ENCODE measurements at places on chromosomes 13 and 19.

DNA sequence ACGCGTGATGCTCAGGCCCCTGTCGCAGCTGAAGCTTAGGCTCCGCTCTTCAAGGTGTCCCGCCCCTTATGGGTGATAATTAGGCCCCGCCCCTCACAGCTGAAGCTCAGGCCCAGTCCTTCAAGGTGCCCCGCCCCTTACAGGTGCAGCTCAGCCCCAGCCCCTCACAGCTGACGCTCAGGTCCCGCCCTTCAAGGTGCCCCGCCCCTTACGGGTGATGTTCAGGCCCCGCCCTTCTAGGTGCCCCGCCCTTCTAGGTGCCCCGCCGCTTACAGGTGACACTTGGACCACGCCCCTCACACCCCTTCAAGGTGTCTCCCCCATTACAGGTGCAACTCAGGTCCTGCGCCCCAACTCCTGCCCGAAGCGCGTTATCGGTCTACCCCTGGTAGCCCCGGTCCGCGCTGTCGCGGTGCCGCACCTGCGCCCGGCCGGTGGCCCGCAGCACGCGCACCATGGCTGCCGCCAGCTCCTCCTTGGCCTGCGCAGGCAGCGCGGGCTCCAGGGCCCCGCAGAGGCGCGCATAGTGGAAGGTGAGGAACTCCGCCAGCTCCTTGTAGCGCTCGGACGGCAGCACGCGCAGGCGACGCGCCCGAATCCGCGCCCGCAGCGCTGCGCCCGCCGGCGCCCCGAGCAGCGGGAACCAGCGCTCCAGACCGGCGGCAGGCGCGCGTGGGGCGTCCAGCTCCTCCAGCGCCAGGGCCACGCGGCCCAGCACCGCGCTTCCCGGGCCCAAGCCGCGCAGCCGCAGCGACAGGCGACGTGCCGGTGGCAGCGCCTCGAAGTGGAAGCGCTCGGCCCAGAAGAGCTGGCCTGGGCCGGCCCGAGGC lies 7.3 kb downstream of the RASAL3 start:
- no peak for DNase-seq

DNA sequence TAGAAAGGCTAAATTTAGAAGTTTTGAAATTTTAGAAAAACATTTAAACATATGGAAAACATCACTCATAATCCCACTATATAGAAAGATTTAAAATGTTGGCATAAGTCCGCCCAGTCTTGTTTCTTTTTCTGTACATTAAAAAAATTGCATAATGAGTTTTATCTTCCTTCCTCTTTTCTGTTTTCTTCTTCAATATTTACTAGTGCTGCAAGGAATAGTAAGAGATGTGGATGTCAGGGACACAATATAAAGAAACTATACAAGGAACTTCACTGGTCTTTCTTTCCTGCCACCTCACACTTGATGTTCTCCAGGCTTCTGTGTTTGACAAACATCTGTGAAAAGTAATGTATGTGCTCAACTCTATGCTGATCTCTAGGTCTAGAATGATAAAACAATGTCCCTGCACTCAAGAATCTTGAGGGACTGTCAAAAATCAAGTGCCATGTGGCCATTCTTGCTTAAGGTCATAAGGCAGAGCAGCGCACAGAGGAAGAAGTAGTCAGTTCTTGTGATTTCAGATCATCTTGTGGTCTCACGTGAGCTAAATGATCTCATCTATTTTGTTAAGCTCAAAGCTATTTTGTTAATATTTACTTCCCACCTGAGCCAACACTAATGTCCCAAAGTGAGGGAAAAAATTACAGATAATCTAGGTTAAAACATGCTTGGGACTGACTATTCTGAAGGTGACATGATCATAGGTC lies 186.9 kb upstream of the OBI1 start:
- DNase-seq, result no peak

- DNase-seq, result no peak
Observed at GRCh38 chr13:26942184-26942583, 181.6 kb upstream of the GPR12 start.

GRCh38 chr19:15702534-15702930 lies 25.3 kb upstream of the OR10H2 start:
- no peak for DNase-seq

DNA sequence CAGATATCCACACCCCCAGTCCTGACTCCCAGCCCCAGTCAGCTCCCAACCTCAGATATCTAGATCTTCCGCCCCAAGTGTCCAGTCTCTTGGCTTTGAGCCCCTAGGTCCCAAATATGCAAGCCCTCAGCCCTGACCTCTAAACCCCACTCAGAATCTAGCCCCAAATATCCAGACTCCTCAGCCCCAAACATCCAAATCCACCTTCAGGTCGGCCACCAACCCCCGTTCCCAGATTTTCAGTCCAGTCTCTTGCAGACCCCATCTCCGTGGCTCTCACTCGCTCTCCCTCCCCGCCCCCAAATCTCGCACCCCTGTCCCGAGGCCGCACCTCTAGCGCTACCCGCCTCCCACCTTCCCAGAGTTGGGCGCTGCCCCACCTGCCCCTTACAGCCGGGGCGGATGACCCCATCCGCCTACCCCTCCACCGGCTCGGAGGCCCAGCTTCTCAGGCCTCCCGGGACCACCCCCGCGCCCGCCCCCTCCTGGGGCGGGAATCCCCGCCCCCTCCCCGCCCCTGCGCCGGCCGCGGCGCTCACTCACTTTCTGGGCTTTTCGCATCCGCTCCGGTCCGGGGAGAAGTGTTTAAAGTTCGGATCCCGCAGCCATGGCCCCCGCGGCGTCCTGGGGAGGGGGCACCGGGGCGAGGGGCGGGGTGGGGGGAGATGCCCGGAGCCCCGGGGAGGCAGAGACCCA lies 604 bp downstream of the ERFL start:
- DNase-seq, result no peak

DNA sequence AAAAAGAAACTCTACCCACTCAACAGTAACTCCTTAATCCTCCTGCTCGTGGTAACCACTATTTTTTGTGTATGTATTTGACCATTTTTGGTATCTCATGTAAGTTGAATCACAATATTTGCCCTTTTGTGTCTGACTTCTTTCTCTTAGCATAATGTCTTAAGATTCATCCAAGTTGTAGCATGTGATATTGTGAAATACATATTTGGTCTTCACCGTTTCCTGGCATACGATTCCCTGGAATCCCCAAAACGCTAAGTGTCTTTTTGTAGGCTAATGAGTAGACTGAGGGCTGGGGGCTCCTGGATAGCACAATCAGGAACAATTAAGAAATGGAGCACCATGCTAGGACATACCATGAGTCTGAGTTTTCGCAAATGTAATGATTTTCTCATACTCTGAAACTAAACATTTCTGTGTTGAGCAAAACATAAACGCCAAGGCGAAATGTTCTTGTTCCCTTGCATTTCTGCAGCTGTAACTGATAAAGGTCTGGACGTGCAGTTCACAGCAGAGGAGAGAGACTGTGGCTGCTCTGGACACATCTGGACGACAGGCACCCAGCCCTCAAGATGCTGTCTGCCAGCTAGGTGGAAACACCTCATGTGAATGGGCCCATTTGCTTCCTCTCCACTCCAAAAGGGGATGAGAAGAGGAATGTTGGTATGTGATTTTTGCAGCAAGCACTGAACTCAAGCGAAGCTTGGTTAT lies 38.4 kb downstream of the BRD4 start:
- no peak for DNase-seq

DNA sequence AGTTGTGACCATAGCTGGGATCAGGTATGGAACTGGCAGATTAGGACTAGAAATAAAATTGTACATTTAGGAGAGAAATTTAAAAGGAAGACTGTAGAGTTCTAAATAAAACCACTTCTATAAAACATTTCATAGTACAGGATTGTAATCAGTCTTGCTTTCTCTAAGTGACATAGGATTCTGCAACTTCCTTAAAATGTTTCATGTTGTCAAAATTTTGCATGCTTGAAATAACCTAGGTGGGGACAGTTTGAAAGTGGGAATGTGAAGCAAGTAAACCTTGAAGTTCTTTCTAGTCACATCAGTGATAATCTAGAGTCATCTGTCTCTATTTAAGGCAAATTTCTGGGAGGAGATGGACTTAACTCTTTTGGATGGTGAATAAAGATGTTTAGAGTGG lies 6.7 kb downstream of the TM9SF2 start:
- no peak for DNase-seq

DNA sequence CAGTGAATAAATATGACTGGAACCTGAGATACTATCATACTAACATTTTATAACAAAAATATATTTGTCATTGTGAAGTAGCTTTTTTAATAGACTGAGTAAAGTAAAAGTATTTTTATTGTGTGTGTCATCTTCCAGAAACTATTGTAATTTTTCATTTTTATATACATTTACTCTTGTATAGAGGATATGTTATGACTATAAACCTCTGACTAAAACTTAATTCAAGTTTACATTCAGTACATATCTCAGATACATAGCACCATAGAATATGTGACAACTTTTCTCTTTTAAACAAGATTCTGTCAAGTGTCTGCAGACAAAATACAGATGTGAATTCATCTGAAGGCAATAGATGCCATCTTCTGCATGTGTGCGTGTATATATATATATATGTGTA lies 704.3 kb downstream of the SLITRK1 start:
- DNase-seq, result no peak

DNA sequence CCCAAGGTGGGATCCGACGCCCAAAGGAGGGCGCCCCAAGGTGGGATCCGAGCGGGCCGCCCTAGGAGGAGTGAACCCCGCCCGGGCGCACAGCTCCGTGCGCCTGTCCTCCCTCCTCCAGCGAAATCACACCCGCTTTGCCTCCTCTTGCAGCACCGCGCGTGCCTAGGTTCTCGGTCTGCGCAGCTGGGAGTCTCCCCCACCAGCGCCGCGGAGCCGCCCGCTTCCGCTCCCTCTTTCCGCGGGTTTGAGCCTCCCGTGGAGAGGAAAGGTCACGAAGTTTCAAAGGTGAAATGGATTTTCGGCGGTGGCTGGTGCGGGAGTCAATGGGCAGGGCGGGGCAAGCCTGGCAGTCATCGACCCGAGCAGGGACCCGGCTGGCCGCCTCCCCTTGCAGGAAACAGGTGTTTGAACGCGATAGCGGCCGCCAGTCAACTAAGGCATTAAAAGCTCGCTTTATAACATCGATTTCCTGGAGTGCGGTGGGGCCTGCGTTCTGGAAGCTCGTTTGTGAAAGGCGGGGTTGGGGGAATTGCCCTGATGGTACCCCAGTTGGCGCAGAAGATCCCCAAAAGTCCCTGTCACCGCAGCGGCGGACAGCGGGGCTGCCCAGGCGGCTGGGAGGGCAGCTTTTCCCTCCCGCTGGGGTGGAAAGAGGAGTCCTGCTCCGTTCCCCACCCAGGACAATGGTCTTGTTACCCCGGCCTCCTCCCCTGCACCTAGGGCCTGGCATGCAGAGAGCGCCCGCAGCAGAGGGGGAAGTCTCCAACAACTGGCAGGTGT lies 9.0 kb upstream of the SOX1 start:
- no peak for DNase-seq

- no peak for DNase-seq
Observed at GRCh38 chr19:46134527-46134926, 10.0 kb upstream of the IGFL3 start.

GRCh38 chr13:97752961-97753668 lies 200.4 kb upstream of the IPO5 start:
- no peak for DNase-seq

DNA sequence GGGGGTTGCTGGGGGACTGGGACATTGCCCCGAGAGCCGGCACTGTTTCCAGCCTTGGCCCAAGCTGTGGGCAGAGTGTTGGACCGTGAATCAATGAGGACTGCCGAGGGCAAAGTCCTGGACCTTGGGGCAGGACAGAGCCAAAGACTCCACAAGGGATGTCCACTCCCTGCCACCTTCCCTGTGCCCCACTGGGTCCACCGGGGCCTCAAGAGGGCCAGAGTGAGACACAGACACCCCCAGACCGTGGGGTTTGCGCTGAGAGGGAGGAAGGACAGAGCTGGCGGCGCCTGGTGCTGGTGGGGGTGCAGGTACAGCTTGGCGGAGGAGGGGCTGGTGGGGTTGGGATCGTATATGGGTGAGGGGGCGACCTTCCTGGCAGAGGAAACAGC lies 11.8 kb downstream of the MAST3 start:
- DNase-seq, result no peak

DNA sequence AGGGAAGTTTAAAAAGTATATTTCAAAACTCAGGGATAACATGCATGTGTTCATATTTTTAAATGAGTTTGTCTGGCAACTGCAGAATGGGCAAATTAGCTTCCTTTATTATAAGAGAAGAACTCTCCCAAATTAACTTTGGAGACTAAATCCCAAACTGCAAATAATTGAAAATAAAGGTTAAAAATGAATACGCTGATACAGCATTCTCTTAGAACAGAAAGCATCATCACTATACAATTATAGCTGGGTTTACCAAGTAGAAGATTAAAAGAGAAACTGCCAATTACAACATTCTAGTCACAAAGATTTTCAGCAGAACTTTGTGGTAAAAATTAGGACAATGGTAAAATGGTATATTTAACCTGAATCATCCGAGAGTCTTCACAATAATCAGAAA lies 73.3 kb downstream of the OLFM4 start:
- DNase-seq, result no peak

DNA sequence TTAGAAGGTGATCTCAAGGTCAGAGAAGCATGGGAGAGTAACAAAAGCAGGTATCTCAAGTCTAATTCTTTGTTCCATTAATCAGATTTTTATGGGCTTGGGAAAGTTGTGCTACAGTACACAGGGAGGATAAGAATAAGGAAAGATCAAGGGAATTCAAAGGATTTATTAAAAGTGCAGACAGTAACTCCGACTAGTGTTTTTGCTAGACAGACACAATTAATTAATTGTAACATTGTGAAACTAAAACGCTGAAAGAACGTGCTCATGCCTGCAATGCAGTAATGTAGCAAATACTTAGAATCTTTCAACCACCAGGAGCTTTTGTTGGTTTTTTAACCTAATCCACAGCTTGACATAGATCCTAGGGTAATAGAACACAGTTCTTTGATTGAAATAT lies 221.5 kb downstream of the DACH1 start:
- no peak for DNase-seq
